ENCODE measurements at places on chromosomes 3 and 15.
A peak's percentile ranks its signal among the peaks of the same experiment; 100 is the strongest.

- no peak for DNase-seq
Observed at GRCh38 chr15:29945943-29946596, 123.8 kb upstream of the TJP1 start.

DNA sequence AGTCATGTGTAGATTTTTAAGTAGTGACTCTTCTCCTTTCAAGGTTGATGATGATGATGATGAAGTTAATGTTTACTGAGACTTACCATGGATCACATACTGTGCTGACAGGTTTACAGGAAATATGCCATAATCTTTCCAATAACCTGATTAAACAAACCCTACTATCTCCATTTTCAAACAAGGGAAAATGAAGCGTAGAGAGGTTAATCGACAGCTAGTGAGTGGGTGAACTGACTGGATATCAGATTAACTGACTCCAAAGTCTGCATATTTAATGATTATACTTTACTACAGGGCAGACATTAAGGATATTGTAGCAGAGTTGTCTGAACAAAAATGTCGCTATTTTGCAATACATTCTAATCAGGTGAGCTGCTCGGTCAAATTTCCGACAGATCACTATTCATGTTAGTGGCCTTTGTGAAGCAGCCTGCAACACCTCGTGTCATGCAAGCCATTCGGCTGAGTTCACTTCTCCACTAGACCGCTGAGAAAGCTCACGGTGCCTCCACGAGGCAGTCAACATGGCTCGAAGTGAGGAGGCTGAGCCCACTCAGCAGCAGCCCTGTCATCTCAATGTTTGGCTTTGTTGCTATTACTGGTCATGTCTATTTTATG lies 264.2 kb downstream of the NFKBIZ start:
- no peak for DNase-seq

DNA sequence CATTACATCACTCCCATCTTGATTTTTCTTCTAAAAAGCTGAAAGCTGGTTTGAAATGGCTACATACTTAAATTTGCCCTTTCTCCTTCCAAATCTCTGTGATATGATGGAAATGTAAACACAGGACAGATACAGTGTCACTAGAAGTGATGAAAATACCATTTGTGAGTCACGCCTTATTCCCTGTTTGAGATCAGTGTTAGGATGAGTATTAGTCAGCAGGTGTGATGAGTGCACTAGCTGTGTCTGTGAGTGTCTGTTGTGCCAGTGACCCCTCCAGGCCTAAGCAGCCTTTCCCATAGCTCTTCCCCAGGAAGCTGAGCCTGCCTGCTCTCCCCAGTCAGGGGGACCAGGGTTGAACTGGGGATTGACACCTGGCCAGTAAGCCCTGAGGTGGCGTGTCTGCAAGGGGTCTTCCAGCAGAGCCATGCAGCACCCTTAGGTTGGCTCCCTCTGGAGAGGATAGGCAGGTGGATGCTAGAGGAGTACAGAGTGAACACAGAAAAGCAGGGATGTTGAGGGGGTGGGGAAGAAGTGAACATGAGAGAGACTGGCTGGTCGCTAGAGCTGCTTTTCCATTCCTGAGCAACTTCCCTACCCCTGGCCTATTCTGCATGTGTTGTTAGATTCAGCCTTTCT lies 92.0 kb downstream of the PDE8A start:
- DNase-seq = no peak

DNA sequence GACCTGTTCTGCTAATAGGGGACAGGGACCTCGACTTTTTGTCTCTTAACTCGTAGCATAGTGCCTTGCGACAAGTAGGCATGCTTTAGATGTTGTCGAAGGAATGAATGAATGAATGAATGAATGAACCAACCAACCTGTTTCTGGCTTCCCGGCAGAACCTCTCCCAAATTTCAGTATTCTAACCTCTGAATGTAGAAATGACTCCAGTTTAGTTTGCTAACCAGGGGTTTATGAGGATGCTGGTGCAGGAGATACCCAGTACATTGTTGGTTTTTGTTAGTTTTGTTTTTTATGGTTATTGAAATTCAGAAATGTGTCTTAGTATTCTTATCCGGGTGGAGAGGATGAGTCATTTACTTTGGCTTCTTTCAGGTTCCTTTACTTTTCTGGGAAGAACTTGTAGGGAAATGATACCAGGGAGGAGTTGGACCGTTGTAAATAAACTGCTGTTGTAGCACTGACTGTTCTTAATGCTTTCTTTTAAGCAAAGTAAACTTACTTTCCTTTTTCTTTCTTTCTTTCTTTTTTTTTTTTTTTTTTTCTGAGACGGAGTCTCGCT lies 29.6 kb upstream of the EHHADH start:
- DNase-seq = no peak

DNA sequence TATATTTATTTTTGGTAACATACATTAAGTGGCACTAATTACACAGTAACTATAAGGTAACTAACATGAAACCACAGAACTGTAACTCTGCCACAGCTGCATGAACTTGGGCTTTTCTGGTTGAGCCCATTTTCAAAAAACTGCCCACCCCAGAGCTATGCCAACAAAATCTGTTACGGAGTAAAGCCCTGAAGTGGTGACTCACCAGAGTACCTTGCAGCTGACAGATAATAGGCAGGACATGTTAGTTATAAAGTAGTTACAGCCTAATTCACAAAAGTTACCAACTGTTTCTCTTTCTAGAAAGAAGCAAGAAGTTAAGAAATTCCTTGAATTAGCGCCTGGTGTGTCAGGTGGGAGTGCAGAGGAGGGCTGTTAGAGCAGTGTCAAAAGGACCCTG lies 1.5 kb upstream of the GPX1 start:
- DNase-seq = no peak

- DNase-seq = no peak
Observed at GRCh38 chr3:64008017-64008416, 15.3 kb downstream of the PSMD6 start.

GRCh38 chr3:171446801-171447578 lies 13.2 kb downstream of the TNIK start:
- DNase-seq = no peak

DNA sequence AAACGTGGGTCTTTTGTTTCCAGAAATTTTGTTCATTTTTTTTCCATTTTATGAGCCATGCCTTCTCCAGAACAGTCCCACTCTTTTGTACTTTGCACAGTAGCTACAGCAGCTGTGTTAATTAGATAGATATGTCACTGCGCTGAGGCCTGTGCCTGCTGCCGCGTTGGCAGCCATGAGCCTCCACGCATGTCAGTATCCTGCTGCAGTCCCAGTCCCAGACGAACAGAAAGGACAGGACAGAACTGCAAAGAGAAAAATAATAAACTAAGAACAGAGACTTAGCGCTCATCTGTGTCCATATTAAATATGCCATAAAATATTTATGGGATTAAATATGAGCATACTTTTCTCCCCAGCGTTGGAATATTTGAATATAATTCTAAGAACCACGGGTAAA lies 442.4 kb upstream of the RARB start:
- no peak for DNase-seq

- DNase-seq = no peak
Observed at GRCh38 chr3:4981665-4982494, 2.6 kb downstream of the BHLHE40 start.

GRCh38 chr3:69825446-69825845 lies 86.2 kb downstream of the MITF start:
- DNase-seq = no peak

- no peak for DNase-seq
Observed at GRCh38 chr15:95832668-95833067, 497.8 kb upstream of the NR2F2 start.

DNA sequence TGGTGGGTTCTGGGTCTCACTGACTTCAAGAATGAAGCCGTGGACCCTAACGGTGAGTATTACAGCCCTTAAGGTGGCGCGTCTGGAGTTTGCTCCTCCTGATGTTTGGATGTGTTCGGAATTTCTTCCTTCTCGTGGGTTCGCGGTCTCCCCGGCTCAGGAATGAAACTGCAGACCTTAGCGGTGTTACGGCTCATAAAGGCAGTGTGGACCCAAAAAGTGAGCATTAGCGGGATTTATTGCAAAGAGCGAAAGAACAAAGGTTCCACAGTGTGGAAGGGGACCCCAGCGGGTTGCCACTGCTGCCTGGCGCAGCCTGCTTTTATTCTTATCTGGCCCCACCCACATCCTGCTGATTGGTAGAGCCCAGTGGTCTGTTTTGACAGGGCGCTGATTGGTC lies 420.5 kb upstream of the BCHE start:
- DNase-seq = no peak

GRCh38 chr3:52606373-52607085 lies 70.1 kb downstream of the UQCC5 start:
- DNase-seq = no peak

GRCh38 chr3:32959371-32959770 lies 7.9 kb downstream of the CCR4 start:
- DNase-seq = no peak

GRCh38 chr3:170331143-170331542 lies 26.4 kb upstream of the SKIL start:
- DNase-seq = no peak

DNA sequence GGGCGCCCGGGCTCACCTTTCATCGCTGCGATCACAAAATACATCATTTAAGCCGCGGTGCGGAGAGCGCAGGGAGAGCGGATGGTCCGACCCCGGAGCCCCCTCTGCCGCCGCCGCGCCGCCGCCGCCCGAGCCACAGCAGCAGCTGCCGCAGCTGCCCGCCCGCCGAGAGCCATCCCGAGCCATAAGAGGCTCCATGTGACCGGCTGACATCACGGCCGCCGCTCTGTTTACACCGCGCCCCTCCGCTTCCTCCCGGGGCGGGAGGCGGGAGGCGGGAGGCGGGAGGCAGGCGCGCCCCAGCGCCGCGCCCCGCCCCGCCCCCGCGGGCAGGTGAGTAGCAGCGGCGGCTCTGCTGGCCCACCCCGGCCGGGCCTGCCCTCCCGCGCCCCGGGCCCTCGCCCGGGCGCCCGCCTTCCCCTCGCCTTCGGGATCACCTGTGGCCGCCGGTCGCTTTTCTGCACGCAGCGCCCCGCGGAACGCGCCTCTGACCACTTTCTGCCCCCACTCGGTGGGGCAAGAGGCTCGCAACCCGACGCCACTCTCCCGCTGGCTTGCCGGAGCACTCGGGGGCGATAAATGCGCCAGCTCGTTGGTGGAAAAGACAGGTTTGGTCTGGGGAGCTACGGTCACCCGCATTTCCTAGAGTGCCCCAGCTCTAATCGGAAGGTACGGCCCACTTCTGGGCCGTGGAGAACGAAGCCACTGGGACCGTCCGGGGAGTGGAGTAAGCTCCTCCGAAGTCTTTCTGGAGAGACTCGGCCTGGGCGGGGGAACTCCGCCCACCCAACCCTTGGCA lies 113.6 kb upstream of the ICE2 start:
- peak; percentile 89 for DNase-seq

GRCh38 chr15:38171973-38172372 lies 80.7 kb upstream of the SPRED1 start:
- no peak for DNase-seq

All from CD4-positive, alpha-beta T cell treated with Interleukin-1 beta for 1 hour (primary cell).